8988T (cell line): ENCODE measurements at places on chromosomes 13 and 19.

DNA sequence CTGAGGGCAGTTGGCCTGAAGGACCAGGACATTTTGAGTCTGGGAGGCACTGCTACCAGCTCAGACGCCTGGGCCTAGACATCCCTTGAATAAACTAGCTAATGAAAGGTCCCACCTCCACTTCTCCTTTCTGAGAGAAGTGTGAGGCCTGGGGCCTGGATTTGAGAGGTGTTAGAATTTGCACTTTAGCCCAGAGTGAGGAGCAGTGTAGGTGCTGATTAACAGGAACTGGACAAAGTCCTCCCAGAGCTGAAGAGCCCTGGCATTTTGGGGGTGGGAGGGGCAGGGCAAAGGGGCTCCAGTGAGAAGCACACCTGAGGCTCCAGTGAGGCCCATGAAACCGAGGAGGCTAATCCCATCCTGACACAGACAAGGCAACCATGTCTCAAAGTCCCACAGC lies 15.2 kb upstream of the SLC1A5 start:
- DNase-seq, result no peak

DNA sequence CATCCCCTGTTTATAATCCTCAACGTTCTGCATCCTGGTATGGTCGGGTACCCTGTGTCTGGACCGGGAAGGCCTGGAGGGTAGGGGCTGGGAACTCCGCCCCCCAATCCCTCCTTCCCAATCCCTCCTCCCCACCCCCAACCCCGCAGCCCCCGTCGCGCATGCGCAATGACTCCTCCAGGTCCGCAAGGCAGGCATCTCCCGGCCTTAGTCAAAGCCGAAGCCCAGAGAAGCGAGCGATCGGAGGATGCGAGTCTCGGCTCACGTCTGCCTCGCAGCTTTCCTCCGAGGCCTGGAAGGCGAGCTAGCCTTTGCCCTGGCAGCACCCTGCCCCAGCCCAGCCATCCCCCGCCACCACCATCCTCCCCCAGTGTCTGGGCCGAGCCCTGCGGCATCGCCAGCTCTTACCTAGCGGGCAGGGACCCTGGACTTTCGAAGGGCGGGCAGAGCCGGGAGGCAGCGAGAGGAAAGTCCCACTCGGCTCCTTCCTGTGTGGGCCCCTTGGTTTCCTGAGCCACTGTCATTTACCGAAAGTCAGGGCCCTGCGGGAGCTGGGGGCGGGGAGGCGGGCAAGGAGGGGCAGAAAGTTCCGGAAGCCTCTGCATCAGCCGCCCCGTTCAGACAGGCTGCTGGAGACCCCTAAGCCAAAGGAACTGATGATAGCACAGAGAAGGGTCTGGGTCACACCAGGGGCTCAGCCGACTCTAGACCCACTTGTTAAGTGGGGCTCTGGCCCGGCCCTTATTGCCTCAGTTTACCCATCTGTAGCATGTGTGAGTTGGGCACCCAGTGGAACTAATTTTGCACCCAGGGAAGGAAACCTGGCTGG lies at the start of gene JAK3:
Gene JAK3 (minus strand): TSS at position 445 of the 829 bp plus-strand sequence. CDS start 3,565 bp downstream, outside the sequence.
- DNase-seq, result no peak

- DNase-seq, result no peak
These were observed 6.0 kb downstream of the CKAP2 start for GRCh38 chr13:52461265-52461664.

- DNase-seq, result no peak
These were observed 97.6 kb upstream of the DACH1 start for GRCh38 chr13:71964491-71965100.

DNA sequence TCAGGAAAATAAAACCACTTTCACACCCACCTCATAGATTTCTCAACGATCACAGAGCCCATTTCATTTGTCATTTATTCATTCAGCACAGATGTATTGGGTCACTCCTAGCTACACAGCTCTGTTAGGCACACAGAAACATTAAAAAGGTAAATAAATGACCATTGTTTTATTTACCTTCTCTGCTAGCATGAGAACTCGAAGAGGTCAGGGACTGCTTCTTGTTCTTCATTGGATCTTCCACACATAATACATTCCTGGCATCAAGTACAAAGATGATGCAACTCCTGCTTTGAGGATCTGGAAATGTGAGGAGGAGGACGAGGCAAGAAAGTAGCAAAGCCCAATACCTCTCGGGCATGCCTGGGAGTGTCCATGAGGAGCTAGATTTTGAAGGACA lies 168.1 kb downstream of the RBM26 start:
- DNase-seq, result no peak

- DNase-seq, result no peak
These were observed 5.9 kb upstream of the EHD2 start for GRCh38 chr19:47707135-47707925.

GRCh38 chr19:2374808-2375207 lies 14.7 kb downstream of the TMPRSS9 start:
- no peak for DNase-seq

GRCh38 chr13:41654796-41655195 lies 197.4 kb downstream of the RGCC start:
- no peak for DNase-seq

- DNase-seq, result no peak
These were observed 53.6 kb downstream of the DGKH start for GRCh38 chr13:42101821-42102585.

- DNase-seq, result no peak
These were observed 30.5 kb downstream of the PPP1R37 start for GRCh38 chr19:45123440-45123850.

DNA sequence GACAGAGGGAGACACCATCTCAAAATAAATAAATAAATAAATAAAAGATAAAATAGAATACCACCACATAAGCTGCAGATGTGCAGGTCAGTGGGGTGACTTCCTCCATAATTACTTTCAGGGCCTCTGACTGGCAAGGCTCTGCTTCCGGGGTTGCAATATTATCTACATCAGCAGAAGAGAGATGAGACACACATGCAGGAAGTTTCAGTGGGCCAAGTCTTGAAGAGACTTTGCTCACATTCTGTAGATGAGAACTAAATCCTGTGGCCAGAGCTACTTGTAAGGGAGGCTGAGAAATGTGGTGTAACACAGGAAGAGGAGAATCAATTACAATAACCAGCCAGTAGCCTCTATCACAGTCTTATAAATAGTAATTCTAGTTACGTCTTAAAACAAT lies 89.9 kb upstream of the MAB21L1 start:
- no peak for DNase-seq
